ENCODE measurements at places on chromosomes 1 and 21.

DNA sequence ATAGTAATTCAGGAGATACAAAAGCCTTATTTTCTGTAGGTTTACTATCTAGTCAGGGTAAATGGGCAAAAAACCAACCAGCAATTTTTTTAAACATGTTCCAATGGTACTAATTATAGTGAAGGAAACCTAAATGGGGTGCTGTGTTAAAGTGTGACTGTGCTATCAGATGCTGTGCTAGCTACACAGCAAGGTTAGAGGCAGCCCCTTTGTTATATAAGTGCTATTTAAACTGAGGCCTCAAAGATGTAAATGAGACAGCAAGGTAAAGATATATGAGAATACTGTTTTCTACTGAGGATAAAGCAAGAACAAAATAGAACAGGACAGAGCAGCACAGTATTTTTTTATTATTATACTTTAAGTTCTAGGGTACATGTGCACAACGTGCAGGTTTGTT is 305.4 kb upstream of the RGS18 start:
- no peak for DNase-seq

DNA sequence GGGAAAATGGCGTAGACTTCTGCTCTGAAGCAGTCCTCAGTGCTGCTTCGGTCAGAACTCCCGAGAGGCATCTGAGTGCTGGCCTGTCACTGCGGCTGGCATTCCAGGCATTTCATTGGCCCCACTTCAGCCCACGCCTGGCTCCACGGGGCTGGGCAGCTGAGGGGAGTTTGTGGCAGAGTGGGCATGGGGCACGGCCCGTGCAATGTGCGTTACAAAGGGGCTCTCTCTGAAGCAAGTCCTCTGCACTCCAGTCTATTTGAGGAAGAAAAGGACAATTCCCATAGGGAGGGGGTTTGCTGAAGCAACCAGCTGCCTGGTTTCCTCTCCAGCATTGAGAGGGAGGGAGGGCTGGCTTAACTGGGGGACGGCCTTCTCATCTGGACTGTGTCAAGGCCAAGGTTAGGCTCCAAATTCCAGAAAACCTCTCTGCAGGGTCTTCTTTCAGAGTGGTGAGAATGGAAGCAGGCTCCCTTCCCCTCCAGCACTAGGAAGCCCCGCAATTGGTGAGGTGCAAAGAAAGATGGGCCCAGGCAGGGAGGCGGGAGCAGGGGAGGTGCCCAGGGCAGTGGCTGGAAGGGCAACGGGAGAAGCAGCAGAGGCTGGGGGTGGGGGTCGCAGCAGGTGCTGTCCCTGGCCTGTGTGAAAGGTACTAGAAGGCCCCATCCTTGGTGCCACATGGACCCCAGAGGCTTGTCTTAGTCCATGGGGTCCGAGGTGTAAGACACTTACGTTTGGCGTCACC is 21.1 kb upstream of the GPR157 start:
- DNase-seq: no peak

GRCh38 chr1:203171341-203172183 is 4.1 kb downstream of the MYBPH start:
- no peak for DNase-seq

DNA sequence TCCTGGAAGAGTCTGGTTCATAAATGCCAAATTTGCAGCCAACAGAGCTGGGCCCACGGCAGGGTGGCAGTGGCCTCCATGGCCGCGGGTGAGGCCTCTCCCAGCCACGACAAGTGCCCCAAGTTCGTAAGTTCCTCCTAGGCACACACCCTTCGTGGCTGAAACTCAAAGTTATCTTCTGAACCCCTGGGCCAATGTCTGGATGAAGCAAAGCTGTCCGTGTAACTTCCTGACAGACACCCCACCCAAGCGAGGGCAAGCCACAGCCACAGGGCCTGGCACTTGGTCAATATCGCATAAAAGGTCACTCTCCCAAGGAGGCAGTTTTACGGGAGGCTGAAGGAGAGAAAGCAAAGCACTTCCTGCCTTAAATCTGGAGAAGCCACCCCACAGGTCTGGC is 27.8 kb upstream of the GPR153 start:
- no peak for DNase-seq

GRCh38 chr1:89201106-89201794 is 2.5 kb upstream of the GBP4 start:
- DNase-seq: peak; percentile 31

Data from suppressor macrophage treated with lipopolysaccharide for 4 hours (primary cell).